ENCODE measurements at places on chromosomes 3 and 15. TPM values are rescaled to one million over a fixed set of nuclear protein-coding genes. Genes with fewer than 3 reads are reported as not detected.

Gene PSTPIP1
- not detected for total RNA-seq

Gene GOLGA8H
- total RNA-seq, result not detected

Gene SH3GL3
- 0.24 TPM for total RNA-seq

Gene PLA2G4E
- not detected for total RNA-seq

Gene GOLGA8T
- not detected for total RNA-seq

- DNase-seq, result no peak
Measured at GRCh38 chr15:84919106-84919667, 34.7 kb downstream of the SLC28A1 start.

- no peak for DNase-seq
Measured at GRCh38 chr3:46541835-46542234, 24.3 kb downstream of the LRRC2 start.

- peak; percentile 48 for DNase-seq
Measured at GRCh38 chr3:133996251-133996661, 33.5 kb downstream of the SLCO2A1 start.

DNA sequence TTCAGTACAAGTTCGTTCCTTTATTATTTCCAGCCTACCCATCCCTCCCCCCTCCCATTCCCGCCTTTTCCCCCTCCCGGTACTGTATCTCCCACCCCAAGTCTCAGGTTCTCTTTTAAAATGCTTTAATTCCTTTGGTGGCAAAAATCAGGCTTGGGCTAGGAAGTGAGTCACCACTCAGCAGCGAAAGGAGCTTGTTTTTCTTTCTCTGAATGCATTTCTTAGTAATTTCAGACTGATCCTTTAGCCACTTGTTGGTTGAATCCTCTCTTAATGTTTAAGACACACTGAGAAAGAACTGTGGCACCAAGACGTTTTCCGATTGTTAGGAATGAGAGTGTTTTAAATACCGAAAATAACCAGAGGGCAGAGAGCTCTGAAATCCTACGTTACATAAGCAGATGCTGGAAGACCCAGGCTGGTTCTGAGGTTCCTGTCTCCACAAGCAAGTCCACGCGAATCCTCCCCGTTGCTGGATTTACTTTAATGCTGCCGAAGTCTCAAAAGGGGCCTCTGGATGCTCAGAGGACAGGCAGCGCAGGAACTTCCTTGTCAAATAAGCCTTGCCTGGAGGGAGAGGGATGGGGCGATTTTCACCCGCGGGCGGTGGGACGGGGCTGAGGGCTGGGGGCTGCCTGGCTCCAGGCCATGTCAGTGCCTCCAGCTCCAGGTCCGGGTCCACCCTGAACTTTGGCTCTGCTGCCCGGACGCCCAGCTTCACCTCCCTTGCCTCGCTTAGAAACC, 854 bp upstream of the COL8A1 start:
- DNase-seq, result peak; percentile 80

- no peak for DNase-seq
Measured at GRCh38 chr15:75425966-75426500, 25.5 kb downstream of the SIN3A start.

GRCh38 chr15:38475361-38475760, 21.4 kb downstream of the FAM98B start:
- no peak for DNase-seq

DNA sequence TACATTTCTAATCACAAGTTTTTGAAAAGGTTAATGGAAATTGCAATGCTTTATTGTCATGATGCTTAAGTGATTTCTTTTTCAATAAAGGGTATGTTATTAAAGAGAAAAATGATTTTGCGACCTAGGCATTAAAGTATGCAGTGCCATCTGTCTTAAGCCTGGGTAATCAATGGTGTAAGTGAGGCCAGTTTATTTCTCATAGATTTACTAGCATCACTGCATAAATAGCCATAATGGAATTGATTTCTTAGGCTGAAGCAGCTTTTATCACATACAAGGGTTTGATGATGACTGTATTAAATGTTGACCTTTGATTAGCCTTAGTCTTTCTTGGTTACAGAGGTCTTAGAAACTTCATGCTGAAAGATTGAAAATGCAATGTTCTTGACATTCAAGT, 347.4 kb downstream of the FEZF2 start:
- DNase-seq, result no peak

Measured in RPMI7951 (cell line).